ENCODE measurements at places on chromosomes 3 and 15. TPM values are rescaled to one million over a fixed set of nuclear protein-coding genes. Genes with fewer than 3 reads are reported as not detected.

Gene CHRFAM7A
- 0.92 TPM for polyA plus RNA-seq

Gene AGTR1
- 14.8 TPM for polyA plus RNA-seq

Gene BRPF1
- 12.8 TPM for polyA plus RNA-seq

Gene KBTBD13
- not detected for polyA plus RNA-seq

Gene PCBP4
- polyA plus RNA-seq: 11.7 TPM

Gene IQCF5
- polyA plus RNA-seq: not detected

Gene THPO
- 1.0 TPM for polyA plus RNA-seq

Gene RFT1
- polyA plus RNA-seq: 6.7 TPM
